ENCODE measurements at places on chromosomes 2 and 18.

DNA sequence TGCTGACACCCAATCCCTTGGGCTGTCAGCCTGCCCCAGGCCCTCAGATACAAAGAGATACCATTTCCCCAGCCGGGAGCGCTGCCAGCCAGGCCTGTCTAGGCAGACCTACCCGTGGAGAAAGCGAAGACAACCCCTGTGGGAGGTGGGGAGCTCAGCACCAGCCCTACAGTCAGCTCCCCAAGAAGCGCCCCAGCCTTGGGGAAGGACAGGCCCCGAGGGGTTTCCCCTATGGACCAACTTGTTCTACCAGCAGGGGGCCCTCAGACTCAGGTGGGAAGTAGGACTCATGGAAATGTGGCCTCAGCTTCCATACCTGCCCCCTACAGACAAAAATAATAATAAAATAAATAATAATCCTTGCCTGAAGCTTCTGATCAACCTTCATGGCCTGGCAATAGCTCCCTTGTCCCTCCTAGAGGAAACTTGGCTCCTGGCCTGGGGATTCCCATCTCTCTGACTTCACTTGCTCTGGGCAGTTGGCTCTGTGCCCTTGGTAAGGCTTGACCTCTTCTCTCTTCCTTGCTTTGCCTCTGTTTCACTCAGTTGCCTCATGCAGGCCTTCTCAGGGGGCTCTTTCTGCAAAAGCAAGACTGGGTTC is 7.0 kb downstream of the SLC35F6 start:
- no peak for DNase-seq

DNA sequence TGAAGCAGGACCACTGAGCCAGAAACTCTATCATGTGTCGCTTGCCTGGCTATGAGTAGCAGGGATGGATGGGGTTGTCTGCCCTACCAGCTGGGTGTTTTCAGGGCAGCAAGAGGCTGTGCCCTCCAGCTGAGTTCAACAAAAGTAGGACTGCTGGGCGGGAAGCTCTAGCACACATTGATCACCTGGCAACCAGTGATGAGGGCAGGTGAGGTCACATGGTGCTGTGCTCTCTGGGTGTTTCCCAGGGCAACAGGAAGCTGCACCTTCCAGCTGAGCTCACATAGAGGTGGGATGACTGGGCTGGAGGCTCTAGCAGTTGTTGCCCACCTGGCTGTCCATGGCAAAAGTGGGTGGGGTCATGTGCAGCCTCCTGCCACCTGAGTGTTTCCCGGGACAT is 487.3 kb upstream of the VWC2L start:
- no peak for DNase-seq

DNA sequence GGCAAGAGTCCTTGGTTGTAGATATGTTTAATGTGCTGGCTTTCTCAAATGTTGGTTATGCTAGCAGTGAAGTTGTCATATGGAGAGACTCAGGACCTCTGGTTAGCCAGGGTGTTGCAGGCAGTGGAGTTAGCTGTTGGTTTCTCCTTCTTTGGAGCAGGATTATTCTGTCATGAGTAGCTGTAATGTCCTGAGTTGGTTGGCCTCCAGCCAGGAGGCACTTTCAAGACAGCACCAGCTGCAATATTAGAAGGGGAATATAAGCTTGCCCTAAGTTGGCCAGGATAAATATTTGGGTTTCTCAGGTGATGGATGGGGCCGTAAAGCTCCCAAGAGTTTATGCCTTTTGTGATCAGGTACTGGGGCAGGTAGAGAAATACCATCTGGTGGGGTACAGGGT is 65.5 kb downstream of the MSTN start:
- no peak for DNase-seq

GRCh38 chr2:134098321-134098720 is 155.6 kb upstream of the MGAT5 start:
- DNase-seq, result no peak

DNA sequence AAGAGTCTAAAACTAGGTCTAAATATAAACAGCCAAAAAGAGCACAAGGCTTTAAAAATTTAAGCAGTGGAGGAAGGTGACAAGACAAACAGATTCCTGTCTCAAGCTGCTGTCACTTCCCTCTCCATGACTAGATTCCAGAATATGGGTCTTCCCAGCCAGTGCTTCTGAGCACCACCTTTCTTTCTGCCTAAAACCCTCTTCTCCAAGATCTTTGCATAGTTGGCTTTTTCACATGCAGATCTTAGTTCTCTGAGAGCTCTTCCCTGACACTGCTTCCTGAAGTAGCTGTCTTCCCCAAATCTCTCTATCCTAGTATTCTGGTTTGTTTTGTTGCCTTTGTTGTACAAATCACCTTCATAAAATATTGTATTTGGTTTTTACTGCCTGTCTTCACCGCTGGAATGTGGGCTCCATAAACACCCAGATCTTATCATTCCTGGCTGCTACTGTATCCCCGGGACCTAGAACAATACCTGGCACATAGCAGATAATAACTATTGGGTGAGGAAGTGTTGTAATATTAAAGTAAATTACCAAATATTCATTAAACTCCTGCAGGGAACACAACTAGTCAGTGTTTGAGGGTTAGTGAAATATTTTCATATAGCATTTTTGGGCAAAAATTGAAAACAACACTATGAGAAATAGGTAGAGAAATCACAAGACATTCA is 150.2 kb downstream of the CCDC85A start:
- no peak for DNase-seq

DNA sequence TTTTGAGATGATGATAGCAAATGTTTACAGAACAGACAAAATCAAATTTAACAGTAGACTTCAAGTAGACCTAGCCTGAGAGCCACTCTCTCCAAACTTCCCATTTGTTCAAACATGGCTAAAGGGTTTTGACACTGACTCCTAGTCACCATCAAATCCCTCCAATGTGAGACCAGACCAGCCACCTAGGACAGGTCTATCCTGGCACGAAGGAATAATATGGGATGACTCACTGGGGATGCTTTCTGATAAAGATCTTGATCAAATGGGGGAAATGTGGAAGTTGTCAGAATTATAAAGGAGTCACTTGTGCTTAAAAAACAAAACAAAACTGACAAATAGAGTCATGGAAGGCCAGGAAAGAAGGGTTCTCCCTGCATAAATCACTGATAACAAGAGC is 95.7 kb downstream of the EDAR start:
- DNase-seq, result no peak

GRCh38 chr2:162265666-162266459 is 22.6 kb upstream of the FAP start:
- no peak for DNase-seq

GRCh38 chr2:86433137-86433536 is 8.0 kb upstream of the KDM3A start:
- no peak for DNase-seq

DNA sequence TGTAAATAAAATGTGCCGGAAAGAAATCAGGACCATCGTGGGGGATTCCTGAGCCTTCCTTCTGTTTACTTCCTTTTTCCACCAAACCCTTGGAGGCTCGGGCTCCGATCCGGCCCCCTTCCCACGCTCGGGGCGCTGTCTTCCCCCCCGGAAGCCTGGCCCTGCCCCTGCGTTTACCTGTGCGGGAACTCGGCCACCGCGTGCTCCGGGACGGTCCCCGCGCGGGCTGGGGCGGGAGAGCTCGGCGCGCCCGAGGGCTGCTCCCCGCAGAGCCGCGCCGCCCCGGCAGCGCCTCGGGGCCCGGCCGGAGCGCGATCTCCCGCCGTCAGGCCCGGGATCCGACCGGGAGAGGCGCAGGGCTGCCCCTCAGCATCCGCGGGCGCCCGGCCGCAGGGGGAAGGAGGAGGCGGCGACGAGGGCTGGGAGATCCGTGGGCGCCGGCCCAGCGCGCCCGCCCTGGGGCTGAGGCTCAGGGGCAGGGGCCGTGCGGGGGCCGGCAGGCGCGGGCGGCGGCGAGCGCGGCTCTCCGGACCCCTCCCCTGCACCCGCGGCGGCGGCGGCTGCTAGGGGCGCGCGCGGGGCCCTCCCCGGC is 435 bp downstream of the ADCY3 start:
- DNase-seq, result no peak

GRCh38 chr2:10400568-10400977 is 47.6 kb downstream of the ODC1 start:
- DNase-seq, result no peak

GRCh38 chr2:239329284-239329971 is 71.4 kb downstream of the HDAC4 start:
- no peak for DNase-seq

GRCh38 chr2:229218329-229218921 is 52.7 kb downstream of the PID1 start:
- no peak for DNase-seq

GRCh38 chr2:120550893-120551446 is 184.7 kb upstream of the GLI2 start:
- DNase-seq, result no peak

DNA sequence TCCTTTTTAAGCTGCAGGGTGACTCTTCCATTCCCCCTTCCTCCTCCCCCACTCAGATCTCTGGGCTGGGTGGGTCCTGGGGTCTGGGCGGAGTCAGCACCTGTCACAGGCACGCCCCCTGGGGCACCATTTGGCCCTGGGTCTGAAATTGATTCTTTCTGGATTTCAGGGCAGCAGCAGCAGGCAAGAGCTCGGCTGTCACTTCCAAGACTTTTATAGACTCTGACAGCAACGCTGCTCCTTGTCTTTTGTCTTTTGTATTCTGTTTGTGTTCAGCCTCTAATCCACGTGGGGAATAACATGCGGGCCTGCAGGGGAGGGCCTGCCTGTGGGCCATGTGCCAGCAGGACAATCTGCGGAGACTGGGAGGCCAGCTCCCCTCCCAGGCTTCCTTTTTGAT is 3.9 kb downstream of the BOD1L2 start:
- no peak for DNase-seq

- DNase-seq, result no peak
Observed at GRCh38 chr2:226483745-226484619, 315.6 kb downstream of the IRS1 start.
